ENCODE measurements at places on chromosomes 13 and 19.

DNA sequence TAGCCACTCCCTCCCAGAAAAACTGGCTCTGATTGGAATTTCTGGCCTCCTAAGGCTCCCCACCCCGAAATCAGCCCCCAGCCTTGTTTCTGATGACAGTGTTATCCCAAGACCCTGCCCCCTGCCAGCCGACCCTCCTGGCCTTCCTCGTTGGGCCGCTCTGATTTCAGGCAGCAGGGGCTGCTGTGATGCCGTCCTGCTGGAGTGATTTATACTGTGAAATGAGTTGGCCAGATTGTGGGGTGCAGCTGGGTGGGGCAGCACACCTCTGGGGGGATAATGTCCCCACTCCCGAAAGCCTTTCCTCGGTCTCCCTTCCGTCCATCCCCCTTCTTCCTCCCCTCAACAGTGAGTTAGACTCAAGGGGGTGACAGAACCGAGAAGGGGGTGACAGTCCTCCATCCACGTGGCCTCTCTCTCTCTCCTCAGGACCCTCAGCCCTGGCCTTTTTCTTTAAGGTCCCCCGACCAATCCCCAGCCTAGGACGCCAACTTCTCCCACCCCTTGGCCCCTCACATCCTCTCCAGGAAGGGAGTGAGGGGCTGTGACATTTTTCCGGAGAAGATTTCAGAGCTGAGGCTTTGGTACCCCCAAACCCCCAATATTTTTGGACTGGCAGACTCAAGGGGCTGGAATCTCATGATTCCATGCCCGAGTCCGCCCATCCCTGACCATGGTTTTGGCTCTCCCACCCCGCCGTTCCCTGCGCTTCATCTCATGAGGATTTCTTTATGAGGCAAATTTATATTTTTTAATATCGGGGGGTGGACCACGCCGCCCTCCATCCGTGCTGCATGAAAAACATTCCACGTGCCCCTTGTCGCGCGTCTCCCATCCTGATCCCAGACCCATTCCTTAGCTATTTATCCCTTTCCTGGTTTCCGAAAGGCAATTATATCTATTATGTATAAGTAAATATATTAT is 6.1 kb downstream of the FOSB start:
- DNase-seq = no peak

DNA sequence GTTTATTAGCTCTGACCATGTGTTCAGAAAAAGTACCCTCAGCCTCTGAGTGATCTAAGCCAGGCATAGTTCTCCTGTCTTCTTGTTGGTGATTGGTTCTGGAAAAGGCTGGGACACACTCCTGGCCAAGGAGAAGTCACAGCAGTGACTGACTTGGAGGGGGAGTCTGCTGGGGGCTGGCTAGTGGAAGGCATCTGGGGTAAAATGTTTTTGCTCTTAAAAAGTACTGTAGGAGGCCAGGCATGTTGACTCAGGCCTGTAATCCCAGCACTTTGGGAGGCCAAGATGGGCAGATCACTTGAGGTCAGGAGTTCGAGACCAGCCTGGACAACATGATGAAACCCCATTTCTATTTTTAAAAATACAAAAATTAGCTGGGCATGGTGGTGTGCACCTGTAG is 21.7 kb downstream of the FAM187B start:
- DNase-seq = no peak

GRCh38 chr13:23505007-23505406 is 65.2 kb upstream of the TNFRSF19 start:
- no peak for DNase-seq

DNA sequence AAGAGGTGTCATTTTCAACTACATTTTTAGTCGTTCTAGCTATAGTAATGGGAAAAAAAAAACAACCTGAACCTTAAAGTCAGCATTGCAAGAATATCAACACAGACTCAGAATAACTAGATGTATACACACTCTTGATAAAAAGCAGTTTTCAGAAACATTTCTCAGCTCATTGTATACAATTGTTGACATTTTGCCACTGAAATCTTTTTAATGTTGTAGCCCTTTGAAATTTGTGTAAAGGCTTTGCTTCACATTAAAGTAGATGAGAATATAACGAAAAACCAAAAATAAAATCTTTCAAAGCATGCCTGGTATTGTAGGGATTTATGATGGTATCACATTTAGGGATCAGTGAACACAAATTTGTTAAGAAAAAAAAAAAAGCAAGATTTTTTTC is 87.2 kb upstream of the SLC10A2 start:
- DNase-seq = no peak

DNA sequence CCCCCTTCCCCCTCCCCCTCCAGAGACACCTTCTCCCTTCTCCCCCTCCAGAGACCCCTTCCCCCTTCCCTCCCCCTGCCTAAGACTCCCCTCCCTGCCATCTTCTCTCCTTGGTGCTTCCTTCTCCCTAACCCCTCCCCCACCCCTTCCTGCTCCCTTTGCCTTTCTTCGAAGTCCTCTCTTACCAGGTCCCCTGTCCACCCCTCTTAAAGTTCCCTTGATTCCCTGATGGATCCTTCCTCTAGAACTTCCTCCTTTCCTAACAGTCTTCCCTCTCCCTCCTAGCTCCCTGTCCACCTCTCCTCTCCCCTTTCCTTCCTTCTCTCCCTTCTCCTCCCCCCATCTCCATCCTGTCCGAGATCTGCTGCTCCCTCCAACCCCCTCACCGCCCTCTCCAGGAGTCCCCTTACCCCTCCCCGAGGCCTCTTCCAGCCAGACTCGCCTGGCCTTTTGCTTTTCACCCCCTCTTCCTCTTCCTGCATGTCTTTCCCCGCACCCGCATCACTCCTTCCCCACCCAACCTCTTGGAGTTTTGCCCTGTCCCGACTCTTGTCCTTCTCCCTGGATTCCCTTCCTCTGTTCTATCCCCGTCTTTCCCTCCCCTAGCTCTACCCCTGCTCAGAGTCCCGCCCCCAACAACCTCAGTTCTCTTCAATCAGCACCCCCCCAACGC is 3.1 kb downstream of the TNFSF9 start:
- no peak for DNase-seq

DNA sequence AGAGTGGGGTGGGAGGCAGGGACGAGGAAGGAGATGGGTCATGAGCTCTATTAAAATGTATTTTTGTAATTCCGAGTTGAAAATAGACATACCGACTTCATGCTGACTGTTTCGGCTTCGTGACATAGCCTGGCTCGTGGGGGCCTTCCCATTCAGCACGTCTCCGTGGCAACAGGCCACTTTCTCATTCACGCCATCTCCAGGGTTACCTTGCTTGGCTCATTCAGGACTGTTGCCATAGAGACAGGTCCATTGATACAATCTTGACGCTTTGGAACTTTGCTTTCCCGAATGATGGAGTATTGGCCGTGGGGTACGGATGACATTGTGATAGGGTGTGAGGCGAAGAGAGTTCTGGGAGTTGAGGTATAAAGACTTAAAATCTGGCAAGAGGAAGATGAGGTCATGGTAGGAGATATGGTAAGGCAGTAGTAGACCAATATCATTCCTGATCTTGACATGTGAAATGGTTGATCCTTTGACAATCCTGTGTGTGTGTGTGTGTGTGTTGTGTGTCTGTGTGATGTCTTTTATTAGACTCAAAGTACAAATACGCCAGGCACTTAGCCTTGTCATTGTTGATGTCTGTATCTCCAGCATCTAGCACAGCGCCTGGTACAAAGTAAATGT is 97.3 kb downstream of the CACNA1A start:
- no peak for DNase-seq

DNA sequence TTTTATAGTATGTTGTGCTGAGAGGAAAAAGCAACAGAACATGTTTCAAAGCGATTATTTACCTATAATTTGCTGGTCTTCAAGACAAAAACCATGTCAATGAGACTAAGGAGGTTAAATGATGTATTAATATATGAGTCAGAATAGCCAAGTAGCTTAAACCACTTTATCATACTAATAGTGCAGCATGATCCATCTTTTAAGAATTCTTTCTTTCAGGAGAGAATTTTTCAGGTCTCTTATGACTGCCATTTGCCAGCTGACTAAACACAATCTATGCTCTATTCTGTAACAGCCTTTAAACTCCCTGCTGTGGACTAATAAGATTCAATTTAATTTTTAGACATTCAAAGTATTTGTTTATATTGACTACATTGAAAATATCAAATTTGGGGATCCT is 93.7 kb downstream of the TRPC4 start:
- no peak for DNase-seq

Measured in skeletal muscle cell (primary cell).